Stimulated activated CD8-positive, alpha-beta memory T cell treated with anti-CD3 and anti-CD28 coated beads, Interleukin-7, amount 100 ng/mL, for 1 hour (primary cell): ENCODE measurements at places on chromosomes 13 and 19.

DNA sequence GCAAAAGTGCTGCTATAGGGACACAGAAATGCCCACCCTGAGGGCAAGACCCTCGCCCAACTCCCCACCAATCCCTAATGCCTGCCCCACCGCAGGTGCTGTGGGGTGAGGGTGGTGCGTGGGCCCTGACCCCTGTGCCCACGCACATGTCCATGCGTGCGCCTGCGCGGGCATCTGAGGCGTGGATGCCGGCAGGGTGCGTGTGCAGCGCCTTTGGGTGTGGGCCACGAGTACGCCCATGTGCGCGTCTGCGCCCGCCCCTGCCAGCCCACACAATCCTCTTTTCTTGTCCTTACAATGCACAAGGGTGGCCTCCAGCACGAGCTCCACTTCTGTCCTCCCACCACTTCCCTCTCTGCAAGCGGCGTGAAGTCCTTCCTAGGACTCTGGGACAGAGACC is 14.3 kb downstream of the FUT6 start:
- DNase-seq: no peak

DNA sequence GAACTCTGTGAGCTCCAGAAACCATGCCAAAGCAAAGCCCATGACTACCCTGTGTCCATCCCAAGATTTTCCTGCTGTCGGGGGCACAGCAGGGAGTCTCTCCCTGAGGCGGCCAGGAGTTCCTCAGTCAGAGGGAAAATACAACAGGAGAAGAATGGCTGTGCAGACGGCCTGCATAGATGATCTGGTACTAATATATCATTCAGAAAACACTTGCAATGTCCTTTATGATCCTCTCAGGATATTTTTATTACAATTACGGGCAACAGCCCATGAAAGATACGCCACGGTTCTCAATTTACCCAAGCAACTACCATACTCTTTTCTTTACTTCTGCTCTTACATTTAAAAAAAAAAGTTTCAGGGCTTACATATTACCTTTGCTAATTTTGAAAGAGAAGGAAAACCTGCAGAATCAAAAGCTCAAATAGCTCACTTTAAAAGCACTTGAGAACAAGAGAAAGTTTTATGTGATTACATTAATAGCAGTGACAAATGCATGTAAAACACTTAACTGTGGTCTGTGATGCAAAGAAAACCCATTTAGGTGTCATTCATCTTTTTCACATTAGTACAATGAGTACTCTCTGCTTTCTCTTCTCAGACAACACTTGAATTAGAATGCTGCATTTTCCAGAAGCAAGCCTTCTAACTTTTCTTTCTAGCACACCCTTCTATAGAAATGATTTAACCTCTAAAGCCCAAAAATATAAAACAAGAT is 460.8 kb downstream of the KLF5 start:
- no peak for DNase-seq

GRCh38 chr13:41670873-41671443 is 213.6 kb downstream of the RGCC start:
- no peak for DNase-seq

DNA sequence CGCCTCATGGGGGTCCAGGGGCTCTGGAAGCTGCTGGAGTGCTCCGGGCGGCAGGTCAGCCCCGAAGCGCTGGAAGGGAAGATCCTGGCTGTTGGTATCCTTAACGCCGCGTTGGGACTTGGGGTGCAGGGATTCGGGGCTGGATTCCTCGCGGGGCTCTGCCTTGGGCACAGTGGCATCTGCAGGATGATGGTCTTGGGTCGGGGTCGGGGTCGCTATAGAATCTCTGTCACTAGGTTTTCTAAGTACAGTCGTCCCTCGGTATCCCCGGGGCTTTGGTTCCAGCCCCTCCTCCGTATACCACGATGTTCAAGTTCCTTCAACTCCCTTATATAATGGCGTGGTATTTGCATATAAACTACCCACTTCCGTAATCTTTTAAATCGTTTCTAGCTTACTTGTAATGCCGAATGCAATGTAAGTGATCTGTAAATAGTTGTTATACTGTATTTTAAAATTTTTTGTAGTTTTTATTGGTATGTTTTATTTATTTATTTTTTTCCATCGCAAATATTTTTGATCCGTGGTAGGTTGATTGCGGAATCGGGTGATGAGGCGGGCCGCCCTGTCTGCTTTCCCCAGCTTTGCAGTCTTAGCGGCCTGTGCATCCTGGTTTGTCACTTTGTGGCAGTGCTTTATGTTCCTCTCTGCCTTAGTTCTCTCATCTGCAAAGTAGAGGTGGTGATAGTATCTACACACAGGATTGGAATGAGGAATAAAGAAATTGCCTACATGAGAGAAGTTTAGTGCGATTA is 606 bp downstream of the ERCC5 start:
- DNase-seq: peak; percentile 5

DNA sequence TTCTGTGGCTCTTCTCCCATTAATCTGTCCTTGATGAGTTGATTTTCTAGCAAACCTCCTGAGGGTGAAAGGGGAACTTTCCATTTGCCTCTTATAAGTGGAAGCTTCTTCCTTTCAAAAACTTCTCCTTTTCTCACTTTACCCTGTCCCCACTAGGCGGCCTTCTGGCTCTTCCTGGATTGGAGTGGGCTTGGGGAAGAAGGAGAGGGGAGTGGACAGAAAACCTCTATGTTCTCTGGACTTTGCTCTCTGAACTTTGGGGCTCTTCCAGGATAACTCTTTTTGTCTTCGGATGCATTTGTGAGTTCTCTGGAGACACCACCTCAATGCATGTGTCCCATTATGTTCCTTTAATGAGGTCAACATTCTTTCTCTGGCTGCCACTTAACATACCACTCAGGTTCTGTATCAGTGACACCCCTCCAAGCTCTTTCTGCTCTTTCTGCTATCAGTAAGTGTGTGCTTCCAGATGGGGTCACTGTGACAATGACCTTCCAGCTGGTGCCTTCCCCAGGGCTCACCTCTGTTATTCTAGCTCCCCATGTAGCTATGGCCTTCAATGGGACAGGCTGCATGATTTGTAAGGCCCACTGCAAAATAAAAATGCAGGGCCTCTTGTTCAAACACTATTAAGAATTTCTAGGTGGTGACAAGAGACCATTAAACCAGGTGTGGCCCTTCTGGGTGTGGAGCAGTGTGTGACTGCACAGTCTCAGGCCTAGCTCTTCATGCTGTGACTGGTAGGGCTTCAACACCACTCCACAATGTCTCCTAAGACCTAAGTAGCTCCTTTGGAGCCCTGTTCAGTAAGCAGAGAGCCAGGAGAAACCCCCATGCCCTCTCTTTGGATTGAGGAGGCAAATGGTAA is 389.2 kb downstream of the EFNB2 start:
- no peak for DNase-seq

DNA sequence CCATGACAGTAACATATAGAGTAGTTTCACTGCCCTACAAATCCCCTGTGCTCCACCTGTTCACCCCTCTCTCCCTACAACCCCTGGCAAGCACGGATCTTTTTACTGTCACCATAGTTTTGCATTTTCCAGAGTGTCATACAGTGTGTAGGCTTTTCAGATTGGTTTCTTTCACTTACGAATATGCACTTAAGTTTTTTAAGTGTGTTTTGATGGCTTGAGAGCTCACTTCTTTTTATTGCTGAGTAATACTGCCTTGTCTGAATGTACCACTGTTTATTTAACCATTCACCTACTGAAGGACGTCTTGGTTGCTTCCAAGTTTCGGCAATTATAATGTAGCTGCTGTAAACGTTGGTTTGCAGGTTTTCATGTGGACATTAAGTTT is 175.1 kb downstream of the ITGBL1 start:
- DNase-seq: no peak

GRCh38 chr13:93778548-93778947 is 551.9 kb downstream of the GPC6 start:
- DNase-seq: no peak

- DNase-seq: no peak
These were observed 1546.2 kb downstream of the OLFM4 start for GRCh38 chr13:54574791-54575190.

DNA sequence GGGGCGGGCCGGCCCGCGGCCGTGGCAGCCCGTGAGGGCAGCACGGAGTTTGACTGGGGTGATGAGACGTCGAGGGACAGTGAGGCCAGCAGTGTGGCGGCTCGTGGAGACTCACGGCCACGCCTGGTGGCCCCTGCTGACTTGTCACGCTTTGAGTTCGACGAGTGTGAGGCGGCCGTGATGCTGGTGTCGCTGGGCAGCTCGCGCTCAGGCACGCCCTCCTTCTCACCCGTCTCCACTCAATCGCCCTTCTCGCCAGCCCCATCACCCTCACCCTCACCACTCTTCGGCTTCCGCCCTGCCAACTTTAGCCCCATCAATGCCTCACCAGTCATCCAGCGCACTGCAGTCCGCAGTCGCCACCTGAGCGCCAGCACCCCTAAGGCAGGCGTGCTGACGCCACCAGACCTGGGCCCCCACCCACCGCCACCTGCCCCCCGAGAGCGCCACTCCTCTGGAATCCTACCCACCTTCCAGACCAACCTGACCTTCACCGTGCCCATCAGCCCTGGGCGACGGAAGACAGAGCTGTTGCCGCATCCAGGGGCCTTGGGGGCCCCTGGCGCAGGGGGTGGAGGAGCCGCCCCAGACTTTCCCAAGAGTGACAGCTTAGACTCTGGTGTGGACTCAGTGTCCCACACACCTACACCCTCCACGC is 4.5 kb downstream of the CIC start:
- DNase-seq: no peak

GRCh38 chr19:16033721-16034120 is 42.6 kb upstream of the TPM4 start:
- DNase-seq: no peak

- DNase-seq: no peak
These were observed 120.7 kb upstream of the SOX1 start for GRCh38 chr13:111946214-111946613.

- DNase-seq: no peak
These were observed 33.3 kb upstream of the SCEL start for GRCh38 chr13:77502104-77502720.

- no peak for DNase-seq
These were observed 42.0 kb downstream of the SPTBN4 start for GRCh38 chr19:40508739-40509260.

DNA sequence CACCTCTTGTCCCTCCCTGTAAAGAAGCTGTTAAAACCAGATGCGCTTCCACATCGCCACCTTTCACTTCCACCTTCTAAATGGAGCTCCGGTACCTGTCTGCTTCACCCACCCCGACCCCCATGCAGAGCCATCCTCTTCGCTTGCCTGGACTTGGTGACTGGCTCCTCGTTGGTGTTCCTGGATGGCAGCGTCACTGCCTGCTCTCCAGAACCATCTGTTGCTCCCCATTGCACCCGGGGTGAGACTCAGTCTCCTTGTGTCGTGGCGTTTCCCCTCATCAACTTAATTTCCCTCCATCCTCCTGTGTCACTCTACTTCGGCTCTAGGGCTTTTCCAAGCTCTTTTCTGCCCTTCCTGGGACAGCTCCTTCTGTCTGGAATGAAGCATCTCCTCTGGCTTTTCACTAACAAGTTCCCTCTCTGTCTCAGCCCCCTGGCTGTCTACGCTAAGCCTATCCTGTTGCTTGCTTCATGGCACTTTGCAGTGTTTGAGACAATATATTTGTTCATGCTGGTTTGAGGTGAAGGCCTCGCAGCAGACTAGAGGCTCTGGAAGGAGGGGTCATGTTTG is 10.3 kb downstream of the CEBPG start:
- DNase-seq: no peak

- no peak for DNase-seq
These were observed 8.3 kb downstream of the LCP1 start for GRCh38 chr13:46173656-46174055.

DNA sequence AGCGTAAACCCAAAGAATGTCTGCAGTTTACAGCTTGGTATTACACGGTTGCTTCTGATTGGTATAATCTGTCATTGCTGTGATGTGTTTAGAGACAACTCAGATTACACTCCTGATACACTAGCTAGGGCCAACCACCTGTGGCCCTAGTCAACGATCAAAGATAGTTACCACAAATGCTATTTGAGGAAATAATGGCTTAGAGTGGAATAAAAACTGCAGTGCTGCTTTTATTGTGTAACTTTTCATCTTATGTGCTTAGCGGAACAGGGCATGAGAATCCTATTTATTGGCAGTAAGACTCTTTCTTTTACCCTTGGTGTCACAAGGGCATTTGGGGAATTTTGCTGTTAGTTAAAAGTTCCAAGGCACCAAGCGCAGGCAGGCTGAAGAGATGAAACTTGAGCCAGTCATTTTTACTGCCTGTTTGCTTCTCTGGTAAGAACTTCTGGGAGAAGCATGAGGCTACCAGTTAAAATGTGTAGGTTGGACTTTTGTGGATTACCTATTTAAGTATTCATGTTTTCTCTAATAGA is 363.3 kb downstream of the KCNRG start:
- no peak for DNase-seq

DNA sequence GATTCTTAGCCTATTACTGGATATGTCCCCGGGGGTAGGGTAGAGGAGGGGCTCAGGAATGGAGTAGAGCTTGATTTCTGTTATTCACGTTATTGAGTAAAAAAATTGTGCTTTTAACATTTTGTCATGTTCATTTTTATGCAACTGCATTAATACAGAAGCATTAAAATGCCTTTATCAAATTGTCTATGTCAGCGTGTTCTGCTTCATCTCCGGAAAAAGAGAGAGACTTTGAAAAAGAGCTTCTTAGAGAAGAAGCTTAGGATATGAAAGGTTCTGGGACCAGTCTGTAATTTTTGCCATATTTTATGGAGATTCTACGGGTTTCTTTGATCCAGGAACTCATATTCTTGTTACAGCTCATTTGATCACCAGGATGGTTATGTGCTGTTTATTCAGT is 82.0 kb downstream of the SLC10A2 start:
- no peak for DNase-seq

DNA sequence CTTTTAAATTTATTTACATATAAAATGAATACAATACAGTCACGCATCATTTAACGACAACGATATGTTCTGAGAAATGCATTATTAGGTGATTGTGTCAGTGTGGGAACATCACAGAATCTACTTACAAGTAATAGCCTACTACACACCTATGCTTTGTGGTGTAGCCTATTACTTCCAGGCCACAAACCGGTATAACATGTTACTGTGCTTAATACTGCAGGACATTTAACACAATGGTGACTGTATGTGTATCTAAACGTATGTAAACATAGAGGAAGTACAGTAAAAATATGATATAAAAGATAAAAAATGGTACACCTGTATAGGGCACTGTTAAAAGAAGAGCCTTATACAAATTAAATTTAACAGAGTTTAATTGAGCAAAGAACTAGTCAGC is 62.4 kb upstream of the KLHL1 start:
- DNase-seq: no peak

DNA sequence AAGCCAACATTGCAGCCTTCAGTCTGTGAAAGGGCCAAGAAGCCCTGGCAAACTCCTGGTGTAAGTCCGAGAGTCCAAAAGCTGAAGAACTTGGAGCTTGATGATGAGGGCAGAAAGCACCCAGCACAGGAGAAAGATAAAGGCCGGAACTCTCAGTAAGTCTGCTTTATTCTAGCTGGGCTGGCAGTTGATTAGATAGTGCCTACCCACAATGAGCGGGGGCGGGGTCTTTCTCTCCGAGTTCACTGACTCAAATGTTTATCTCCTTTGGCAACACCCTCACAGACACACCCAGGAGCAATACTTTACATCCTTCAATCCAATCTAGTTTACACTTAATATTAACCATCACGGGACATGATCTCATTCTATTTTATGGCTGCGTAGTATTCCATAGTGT is 1317.1 kb downstream of the SLITRK1 start:
- DNase-seq: no peak

GRCh38 chr13:33541962-33542308 is 256.4 kb upstream of the STARD13 start:
- no peak for DNase-seq

- no peak for DNase-seq
These were observed 546.6 kb downstream of the KCTD12 start for GRCh38 chr13:76339649-76340048.
